ENCODE measurements at places on chromosomes 2 and 18.

DNA sequence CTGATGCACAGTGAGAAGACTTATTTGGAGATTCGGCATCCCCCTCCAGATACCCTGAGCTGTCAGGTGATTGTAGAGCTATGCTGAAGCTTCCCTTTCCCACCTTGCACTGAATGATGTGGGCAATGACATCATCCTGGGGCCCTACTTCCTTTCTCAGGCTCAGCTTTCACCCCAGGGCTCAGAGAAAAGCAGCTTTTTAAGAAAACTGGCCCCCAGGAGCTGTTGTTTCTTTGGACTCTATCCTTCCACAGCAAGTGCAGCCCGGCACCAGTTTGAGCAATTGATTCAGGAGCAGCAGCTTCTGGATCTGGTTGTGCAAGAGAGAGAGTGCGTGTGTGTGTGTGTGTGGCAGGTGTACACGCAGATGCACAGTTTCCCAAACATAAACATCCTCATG, 251.3 kb downstream of the ANAPC1 start:
- DNase-seq = no peak

GRCh38 chr2:234252772-234253171, 202.3 kb downstream of the SPP2 start:
- no peak for DNase-seq

- DNase-seq = no peak
Observed at GRCh38 chr2:172448544-172449267, 21.3 kb downstream of the ITGA6 start.

- DNase-seq = no peak
Observed at GRCh38 chr2:63590626-63591408, 2.1 kb downstream of the MDH1 start.

DNA sequence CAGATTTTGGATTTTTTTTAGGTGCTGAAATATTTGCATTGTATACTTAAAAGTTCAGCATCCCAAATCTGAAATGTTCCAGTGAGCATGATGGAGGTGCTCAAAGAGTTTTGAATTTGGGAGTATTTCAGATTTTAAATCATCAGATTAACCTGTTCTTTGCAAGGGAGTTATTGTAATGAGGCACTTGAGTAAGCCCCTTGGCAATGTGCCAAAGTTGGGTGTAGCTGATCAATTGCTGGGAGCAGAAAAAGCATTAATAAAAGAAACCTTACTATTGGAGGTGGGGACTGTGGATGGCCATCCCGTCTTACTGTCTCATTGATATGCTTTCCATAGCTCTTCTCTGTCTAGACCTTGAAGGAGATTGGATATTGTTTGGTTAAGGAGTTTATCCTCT, 28.3 kb downstream of the MALT1 start:
- no peak for DNase-seq

DNA sequence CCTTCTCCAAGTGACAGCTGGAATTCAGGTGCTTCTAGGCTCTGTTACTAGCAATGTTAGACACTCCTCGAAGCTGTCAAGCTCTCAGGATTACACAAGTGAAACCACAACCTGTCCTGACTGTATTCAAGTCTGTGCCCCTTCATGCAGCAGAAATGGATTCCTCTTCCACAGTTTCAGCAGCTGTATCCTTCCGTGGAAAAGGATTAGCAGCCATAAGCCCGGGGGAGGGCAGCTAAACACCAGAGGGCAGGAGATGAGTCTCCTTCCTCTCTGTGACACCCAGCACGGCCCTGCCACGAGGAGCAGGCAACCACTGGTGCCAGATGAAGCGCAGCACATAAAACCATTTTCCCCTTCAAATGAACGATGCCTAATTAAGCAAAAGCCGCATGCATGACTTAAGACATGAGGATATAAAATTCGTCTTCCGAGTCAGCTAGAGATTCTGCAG, 1.2 kb downstream of the ST3GAL5 start:
- peak; percentile 29 for DNase-seq

DNA sequence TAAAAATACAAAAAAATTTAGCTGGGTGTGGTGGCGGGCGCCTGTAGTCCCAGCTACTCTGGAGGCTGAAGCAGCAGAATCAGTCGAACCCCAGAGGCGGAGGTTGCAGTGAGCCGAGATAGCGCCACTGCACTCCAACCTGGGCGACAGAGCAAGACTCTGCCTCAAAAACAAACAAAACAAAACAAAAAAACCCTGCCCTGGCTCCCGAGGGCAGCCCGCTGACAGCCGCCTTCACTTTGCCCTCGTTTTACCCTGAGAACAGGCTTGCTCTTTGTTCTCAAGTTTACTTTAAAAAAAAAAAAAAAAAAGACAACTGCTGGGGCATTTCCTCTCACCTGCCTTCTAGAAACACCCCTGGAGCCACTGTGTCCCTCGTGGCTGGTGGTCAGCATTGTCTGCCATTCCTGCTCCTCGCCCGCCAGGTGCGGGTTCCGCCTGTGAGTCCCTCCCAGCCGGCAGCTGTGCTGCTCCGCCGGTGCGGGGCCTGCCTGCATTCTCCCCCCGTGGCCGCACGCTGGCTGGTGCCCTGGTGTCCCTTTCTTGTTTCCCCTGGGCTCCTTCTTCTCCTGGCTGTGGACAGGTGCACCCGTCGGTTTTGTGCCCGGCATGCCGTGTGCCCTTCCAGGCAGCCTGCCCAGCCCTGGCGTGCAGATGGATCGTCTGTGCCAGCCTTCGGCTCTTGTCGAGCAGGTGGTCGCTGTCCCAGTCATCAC, 105.7 kb downstream of the USP40 start:
- no peak for DNase-seq

DNA sequence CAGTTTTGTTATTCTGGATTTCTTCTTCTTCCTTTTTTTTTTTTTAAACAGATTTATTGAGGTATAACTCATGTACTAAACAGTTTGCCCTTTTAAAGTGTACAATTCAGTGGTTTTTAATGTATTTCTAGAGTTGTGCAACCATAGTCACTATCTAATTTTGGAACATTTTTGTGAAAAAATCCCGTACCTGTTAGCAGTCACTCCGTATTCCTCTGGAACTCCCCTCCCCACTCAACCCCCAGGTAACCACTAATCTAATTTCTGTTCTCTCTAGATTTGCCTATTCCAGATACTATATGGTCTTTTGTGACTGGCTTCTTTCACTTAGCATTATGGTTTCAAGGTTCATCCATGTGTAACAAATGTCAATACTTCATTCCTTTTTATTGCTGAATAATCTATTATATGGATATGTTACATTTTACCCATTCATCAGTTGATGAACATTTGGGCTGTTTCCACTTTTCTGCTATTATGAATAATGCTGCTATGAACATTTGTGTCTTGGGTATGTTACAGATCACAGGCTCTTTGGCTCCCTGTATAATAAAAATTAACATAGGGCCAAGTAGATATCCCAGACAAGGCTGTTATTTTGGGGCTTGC, 21.9 kb downstream of the EHBP1 start:
- DNase-seq = no peak

DNA sequence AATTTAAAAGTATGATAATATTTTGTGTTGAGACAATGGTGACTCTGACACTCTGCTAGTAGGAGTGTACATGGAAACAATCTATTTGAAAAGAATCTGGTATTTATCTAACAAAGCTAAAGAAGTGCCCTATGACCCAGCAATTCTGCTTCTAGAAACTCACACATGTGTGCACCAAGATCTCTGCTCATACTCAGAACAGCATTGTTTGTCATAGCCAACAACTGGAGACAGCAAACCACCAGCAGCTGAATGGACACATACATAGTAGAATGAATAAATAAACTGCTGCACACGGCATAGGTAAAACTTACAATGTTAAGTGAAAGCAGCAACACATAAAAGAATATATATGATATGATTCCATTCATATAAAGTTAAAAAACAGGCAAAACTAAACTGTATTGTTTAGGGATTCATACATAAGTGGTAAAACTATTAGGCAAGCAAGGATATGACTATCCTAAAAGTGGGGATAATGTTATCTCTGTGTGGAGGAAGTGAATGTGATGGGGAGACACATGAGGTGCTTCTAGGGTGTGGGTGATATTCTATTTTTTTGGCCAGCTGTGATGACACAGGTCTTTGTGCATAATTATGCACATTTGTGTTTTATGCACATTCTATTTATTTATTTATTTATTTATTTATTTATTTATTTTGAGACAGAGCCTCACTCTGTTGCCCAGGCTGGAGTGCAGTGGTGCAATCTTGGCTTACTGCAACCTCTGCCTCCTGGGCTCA, 71.1 kb downstream of the RFTN2 start:
- no peak for DNase-seq

DNA sequence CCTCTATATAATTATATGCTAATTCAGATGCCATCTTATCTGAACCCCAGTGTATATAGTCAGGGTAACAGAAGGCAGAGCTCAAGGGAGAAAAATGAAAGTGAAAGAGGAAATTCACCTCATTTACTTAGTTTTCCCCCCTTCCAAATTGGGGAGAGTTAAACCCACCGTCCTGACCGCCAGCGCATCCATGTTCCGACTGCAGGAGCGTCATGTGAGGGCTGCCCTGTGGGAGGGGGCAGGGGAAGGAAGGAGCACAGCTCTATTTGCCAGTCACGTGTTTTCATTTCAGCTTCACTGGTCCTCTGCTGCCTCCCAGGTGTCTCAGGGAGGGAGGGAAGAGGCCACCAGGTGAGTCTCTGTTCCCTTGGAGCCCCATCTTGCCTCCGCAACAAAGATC, 13.2 kb downstream of the CNNM4 start:
- DNase-seq = no peak

GRCh38 chr2:240997856-240998705, at the start of gene SNED1:
Gene SNED1, plus strand, starts transcription at chr2:240998618. Its CDS starts 220 bp downstream, at chr2:240998838.
- DNase-seq = no peak

GRCh38 chr18:74818516-74819175, 221.0 kb downstream of the ZNF407 start:
- DNase-seq = no peak

GRCh38 chr2:169619946-169620345, 35.8 kb downstream of the PPIG start:
- DNase-seq = no peak

GRCh38 chr2:46482490-46482889, 3.1 kb downstream of the TMEM247 start:
- DNase-seq = no peak

GRCh38 chr2:112163541-112163981, 25.4 kb downstream of the FBLN7 start:
- DNase-seq = no peak

DNA sequence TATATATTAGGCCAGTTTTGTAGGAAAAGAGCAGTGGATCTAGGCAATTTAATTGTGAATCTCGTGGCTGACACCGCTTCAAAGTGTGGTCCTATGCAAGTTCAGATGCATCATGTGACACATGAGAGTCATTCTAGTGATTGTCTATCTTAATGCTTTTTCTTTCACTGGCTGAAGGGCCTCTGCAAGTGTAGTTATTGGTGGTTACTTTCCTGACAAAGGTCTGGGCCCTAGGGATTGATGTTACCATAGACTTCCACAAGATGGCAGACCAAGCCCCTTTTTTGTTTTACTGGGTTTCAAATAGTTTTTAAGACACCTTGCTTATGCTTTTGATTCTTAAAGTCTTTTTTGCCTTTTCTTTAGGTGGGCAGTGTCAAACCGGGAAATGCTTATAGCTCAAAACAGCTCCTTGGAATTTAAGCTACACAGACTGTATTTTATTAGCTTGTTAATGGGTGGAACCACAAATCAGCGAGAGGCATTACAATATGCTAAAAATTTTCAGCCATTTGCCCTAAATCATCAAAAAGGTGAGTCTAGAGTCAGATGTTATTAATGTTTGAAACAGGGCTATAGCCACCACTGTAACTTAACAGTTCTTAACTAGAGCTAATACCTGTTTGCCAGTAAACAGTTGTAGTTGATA, 25.9 kb downstream of the CD8A start:
- DNase-seq = no peak

- no peak for DNase-seq
Observed at GRCh38 chr18:49225160-49225559, 235.3 kb downstream of the DYM start.

DNA sequence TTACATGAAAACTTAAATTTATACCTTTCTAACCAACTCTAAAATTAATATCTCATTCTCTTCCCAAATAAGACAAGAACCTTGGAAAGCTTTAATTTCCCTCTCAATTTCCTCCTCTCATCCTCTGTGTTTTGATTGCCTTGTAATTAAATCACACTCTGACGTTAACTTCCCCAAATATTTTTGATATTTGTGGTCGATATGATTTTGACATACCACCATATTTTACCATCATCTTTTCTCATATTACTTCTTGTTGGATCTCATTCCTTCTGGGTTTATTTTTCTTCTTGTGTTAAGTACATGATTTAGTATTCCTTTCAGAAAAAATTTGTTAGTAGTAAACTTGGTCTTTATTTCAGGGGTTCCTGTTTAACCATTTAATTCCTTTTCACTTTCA, 69.6 kb downstream of the RDH14 start:
- no peak for DNase-seq

DNA sequence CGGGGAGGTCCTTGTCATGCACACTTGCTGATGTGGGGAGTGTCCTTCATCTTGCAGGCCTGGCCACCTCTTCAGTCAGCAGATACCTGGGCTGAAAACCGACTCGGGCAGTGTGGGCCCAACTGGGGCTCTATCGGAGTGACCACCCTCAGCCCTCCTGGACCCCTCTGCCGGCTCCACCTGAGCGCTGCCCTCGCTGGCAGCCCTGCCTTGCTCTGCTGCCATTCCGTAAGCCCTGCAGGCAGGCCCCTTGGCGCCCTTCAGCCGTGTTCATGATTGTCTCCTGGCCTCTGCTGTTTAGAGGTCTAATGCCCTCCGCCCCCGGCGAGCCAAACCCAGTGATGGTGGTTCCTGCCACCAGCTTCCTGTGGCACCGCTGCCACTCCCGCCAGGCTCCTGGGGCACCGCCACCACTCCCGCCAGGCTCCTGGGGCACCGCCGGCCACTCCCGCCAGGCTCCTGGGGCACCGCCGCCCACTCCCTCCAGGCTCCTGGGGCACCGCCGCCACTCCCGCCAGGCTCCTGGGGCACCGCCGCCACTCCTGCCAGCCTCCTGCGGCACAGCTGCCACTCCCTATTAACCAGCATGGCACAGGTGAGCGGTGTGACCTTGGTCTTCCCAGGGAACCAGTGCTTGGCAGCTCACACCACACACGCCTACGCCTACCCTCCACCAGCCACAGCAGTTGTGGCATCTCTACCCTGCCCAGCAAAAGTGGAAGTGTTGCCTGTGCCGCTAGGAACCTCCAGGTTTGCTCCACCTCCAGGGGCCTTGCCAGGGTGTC, 15.9 kb downstream of the CAPN10 start:
- no peak for DNase-seq

GRCh38 chr2:46647041-46647440, 167.7 kb downstream of the TMEM247 start:
- no peak for DNase-seq

Measured in stimulated activated CD4-positive, alpha-beta T cell treated with anti-CD3 and anti-CD28 coated beads, Interleukin-12 subunit alpha, Interleukin-12 subunit beta, amount 100 ng/mL, for 24 hours (primary cell).